Stimulated activated naive CD8-positive, alpha-beta T cell treated with anti-CD3 and anti-CD28 coated beads, Interleukin-15, amount 100 ng/mL, for 72 hours (primary cell): ENCODE measurements at places on chromosomes 16 and 17.
A peak's percentile ranks its signal among the peaks of the same experiment; 100 is the strongest.

GRCh38 chr16:21598701-21599121 is 666 bp upstream of the METTL9 start:
- no peak for DNase-seq

DNA sequence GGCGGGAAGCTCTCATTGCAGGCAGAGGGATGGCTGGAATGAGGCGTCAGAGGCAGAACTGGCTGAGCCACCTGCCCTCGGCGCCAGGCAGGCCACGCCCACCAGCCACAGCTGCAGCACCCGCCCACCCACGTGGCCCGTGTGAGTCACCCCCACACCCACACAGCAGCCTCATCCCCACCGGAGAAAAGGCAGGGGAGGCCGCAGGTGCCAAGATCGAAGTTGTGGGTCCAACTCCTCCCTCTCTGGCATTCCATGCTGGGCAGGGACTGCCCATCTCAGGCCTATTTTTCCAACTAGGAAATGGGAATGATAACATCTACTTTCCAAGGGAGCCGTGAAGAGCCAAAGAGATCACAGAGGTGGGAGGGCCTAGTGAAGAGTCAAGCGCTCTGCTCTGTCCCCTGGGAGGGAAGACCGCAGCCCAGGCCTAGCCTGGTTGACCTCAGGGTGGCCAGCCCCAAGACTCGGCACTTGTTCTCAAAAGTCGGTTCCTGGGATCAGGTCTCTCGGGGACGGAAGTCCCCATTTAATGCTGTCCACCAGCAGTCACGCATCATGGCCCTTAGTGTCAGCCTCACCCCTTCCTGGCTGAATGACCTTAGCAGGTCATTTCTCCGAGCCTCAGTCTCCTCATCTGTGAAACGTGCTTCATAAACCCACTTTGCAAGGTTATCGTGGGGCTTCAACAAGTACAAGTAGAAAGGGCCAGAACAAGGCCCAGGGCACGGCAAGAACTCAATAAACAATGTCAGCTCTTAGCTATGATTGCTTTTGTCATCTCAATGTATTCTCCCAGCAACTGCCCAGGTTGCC is at the start of gene TRPV3:
Gene TRPV3 (minus strand): TSS at position 45 of the 816 bp plus-strand sequence. CDS start 2,962 bp downstream, outside the sequence.
- peak; percentile 48 for DNase-seq

- no peak for DNase-seq
Observed at GRCh38 chr17:68969101-68969500, 13.9 kb upstream of the ABCA8 start.

GRCh38 chr16:89187770-89188392 is 12.5 kb downstream of the SLC22A31 start:
- peak; percentile 24 for DNase-seq

DNA sequence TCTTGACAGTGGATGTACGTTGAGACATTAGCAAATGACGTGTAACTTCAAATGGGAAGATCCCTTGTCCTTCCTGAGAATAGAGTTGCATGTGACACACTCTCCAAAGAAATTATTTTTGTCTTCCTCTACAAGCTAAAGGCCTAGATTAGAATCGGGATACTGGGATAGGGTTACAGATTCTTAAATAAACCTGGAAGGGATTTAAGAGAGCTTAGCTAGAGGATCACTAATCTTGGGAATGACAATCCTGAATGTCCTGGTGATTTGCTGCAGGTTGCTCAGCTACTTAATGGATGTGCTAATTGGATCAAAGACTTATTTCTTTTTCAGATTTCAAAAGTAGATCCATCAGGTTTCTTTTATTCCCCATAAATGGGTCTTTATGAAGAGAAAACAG is 101.9 kb downstream of the KCNJ2 start:
- no peak for DNase-seq

DNA sequence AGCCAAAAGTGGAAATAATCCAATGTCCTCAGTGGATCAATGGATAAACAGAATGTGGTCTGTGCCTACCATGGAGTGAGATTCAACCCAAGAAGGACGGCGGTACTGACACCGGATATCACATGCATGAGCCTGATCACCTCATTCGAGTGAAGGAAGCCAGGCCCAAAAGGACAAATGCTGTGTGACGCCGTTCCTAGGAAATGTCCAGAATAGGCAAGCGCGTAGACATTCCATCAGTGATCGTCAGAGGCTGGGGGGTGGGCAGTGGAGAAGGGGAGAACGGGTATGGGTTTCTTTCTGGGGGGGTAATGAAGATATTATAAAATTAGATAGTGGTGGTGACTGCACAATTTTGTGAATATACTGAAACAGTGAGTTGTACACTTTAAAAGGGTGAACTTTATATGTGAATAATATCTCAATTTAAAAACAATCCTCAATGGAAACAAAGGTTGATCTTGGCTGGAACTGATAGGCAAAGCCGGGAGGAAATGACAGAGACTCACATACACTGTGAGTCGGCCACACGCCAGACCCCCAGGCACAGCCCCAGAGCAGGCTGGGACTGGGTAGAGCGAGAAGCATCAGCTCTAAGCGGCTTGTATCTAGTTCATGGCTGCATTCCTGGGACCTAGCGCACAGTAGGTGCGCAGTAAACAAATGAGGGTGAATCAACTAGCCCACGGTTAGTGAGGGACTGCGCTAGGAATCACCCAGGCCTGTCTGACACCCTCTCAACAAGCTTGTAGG is 3.5 kb downstream of the DBNDD1 start:
- DNase-seq, result no peak

DNA sequence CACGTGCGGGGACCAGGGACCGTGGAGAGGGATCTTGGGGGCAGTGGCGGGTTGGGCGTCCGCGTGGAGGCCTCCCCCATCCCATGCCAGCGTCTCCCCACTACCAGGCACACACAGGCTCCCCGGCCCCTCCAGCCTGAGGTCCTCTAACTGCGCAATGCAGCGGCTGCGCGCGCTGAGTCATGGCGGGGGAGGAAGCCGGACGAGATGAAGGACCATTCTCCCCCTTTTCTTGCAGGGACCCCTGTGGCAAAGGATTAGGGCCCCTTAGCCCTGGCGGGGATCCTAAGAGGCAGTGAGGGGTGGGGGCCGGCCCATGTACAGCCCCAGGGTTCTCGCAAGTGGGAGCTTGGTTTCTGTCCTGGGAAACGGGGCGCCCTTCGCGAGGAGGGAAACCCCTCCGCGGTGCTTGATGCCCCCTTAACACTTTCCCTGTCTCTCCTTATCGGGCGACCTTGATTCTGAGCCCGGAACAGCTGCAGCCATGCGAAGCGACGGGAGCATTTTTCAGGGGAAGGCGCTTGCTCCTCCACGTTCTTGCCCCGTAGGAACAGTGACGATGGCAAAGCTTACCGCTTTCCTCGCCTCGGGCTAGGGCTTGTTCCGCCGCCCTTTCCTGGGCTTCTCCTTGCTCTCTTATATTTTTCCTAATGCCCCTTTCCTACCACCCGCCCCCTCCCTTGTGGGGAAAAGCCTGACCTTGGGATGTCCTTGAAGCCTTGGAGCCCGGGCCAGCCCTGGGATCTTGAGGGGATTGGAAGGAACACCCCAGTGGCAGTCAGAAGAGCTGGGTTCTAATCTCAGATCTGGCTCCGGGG is 592 bp downstream of the ALDOA start:
- DNase-seq, result no peak

DNA sequence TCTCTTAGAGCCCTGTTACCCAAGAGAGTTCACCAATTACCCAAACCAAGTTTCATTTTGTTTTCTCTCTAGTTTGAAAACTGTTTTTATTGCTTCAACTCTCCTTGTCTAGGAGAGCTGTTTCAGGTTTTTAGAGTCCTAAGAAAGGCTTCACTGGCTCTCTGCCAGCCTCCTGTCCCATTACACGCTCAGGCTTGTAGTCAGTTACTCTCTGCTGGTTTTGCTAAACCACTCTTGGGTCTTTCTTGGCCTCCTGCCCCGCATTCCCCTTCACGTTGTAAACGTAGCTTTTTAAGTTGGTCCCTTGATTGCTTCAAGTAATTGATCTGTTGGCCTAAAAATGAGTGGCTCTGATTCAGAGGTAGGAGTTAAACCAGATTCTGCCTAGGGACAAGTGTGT is 529.1 kb downstream of the MAF start:
- DNase-seq, result no peak

DNA sequence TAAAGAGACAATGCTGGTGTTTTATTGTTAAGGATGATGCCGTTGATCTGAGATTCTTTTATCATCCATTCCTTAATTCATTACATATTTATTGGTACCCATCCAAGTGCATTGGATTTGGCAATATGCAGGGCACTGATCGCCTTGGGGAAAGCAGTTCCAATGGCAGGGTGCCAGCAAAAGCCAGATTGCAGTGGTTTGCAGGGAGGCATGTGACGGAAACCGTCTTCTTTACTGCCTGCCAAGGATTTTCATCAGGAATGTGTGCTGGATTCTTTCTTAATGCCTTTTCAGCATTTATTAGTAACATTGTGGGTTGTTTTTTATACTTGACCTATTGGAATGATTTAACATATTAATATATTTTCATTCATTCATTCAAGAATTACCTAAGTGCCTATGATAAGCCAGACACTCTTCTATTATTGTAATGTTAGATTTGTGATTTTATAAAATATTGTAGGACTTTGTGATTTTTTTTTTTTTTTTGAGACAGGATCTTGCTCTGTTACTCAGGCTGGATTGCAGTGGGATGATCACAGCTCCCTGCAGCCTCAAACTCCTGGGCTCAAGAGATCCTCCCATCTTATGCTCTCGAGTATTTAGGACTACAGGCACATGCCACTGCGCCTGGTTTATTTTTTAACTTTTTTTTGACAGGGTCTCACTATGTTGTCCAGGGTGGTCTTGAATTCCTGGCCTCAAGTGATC is 93.4 kb upstream of the TNRC6A start:
- no peak for DNase-seq

- DNase-seq, result no peak
Observed at GRCh38 chr17:58302919-58303585, 22.3 kb upstream of the MPO start.

DNA sequence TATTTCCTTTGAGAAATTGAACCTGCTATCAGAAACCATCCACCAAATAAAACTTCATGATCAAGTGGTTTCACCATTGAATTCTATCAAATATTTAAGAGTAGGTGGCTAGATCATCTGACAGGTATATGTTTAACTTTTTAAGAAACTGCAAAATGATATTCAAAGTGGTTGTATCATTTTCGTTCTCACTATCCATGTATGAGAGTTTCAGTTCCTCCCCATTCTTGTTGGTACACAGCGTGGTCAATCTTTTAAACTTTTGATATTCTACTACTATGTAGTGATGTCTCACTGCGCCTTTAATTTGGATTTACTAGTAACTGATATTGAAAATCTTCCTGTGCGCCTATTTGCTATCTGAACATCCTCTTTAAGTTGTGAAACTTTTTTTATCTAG is 163.7 kb downstream of the CYB561 start:
- DNase-seq, result no peak

- DNase-seq, result peak; percentile 31
Observed at GRCh38 chr17:164303-165235, 16.9 kb downstream of the DOC2B start.

- DNase-seq, result no peak
Observed at GRCh38 chr17:57518587-57519581, 226.2 kb downstream of the CCDC182 start.

GRCh38 chr16:66064801-66065530 is 301.5 kb upstream of the CDH5 start:
- DNase-seq, result no peak

DNA sequence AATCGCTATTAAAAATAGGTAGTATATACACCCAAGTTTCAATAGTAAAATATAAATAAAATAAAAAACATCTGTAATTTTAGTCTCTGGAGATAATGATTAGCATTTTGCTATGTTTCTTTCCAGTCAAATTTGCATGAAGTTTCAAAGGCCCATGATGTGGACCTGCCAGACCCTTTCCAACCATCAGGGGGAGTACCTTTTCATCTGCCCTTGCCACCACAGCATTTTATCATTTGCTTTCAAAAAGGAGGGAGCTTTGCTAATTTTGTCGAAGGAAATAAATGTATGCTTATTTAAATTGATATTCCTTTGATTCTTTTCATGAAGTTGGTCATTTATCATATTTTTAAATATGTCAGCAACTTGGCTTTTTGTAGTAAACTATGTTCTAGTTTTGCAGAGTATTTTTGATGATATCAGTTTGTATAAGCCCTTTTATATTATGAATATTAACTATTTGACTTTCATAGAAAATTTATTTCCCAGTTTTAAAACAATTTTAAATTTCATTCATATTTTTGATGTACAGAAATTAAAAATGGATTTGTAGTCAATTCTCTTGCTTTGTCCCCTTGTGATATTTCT is 115.2 kb upstream of the NETO2 start:
- DNase-seq, result no peak

GRCh38 chr17:73710095-73710592 is 65.9 kb upstream of the SDK2 start:
- DNase-seq, result peak; percentile 53

GRCh38 chr16:1108299-1109252 is 12.5 kb upstream of the C1QTNF8 start:
- no peak for DNase-seq

DNA sequence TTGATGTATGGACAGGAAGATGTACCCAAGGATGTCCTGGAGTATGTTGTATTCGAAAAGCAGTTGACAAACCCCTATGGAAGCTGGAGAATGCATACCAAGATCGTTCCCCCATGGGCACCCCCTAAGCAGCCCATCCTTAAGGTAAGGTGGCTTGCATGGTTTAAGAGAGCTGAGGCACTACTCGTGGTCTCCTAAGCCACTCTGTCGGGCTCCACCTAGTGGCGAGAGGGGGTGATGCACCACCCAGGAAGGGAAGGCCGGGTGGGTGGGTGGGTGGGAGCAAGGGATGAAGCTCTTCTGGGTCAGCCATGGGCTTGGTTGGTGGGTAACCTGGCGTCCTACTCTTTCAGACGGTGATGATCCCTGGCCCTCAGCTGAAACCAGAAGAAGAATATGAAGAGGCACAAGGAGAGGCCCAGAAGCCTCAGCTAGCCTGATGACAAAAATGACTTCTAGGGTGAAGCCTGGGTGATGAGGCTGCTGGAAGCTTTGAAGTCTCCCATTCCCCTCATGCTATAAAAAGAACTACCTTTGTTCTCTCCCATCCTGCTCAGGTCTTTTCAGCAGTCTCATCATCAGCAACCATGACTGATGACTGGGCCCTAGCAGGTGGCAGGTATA is 21.5 kb downstream of the GPR179 start:
- DNase-seq, result peak; percentile 68

GRCh38 chr17:45758544-45758943 is 25.6 kb upstream of the CRHR1 start:
- no peak for DNase-seq

GRCh38 chr17:76217081-76217480 is 23.2 kb downstream of the RNF157 start:
- DNase-seq, result no peak

- no peak for DNase-seq
Observed at GRCh38 chr16:13479549-13479948, 440.4 kb upstream of the ERCC4 start.

GRCh38 chr17:76499267-76499667 is 2.0 kb downstream of the RHBDF2 start:
- no peak for DNase-seq

DNA sequence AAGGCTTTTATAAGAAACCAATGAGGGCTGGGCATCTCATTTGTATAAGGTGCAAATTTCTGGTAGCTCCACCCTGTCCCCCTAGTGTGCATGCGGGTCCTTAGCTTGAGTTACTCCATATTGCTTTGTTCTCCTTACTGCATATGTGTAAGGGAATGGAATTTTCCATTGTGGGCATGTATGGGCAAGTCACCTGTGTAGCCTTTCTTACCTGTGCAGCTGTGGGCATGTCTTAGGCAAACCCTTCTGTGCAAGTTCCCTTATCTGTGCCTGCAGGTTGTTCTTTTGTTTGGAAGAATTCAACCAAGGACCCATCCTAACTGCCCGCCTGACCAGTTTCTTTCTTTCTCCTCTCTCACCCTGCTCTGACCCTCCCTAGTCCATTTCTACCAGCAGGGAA is 122.8 kb upstream of the HS3ST4 start:
- no peak for DNase-seq
